ENCODE measurements at places on chromosomes 16 and 17.

DNA sequence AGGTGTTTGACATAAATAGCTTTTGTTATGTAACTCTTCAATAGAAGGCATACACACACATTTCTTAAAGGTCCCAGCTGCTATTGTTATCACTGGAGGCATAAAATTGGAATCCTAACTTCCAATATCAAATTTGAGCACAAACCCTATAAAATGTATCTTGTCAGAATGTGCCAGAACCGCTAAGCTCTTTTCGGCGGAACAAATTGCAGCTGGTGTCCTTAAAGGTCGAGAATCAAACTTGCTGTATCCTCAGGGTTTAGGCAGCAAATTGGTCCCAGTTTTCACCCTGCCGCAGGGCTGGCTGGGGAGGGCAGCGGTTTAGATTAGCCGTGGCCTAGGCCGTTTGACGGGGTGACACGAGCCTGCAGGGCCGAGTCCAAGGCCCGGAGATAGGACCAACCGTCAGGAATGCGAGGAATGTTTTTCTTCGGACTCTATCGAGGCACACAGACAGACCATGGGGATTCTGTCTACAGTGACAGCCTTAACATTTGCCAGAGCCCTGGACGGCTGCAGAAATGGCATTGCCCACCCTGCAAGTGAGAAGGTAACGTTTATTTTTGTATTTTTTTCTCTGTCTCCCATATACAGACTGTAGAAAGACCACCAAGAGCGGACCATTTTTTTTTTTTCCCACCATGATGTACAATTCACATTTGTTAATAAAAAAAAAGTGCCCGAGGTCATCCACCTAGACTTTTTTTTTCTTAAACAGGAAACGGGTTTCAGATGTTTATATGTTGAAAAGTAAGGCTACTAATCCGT is 297.1 kb downstream of the IRF8 start:
- no peak for DNase-seq

DNA sequence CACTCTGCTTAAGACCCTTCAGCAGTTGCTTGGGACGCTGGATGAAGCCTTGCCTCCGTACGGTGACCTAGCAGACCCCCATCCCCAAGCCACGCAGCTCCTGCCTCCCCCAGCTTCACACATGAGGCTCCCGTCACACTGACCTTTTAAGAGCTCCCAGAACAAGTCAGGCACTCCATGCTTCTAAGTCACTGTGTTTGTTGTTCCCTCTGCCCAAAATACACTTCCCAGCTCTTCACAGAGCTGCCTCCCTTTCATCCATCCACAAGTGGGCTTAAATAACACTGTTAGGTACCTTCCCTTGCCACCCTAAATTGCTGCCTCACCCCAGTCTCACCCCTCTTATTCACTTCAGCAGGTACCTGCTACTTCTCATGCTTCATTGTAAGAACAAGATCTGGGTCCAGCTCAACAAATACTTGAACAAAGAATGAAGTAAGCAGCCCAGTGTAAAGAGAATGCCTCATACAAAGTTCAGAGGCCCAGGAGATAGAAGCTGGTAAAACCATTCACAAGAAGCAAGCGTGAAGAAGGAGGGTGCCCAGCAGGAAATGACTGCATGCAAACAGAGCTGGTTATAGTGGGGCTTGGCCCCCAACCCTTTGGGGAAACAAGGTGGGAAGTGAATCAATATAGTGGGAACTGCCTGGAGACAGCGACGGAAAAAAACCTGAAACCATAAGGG is 5.8 kb downstream of the ZC3H7A start:
- DNase-seq = no peak

DNA sequence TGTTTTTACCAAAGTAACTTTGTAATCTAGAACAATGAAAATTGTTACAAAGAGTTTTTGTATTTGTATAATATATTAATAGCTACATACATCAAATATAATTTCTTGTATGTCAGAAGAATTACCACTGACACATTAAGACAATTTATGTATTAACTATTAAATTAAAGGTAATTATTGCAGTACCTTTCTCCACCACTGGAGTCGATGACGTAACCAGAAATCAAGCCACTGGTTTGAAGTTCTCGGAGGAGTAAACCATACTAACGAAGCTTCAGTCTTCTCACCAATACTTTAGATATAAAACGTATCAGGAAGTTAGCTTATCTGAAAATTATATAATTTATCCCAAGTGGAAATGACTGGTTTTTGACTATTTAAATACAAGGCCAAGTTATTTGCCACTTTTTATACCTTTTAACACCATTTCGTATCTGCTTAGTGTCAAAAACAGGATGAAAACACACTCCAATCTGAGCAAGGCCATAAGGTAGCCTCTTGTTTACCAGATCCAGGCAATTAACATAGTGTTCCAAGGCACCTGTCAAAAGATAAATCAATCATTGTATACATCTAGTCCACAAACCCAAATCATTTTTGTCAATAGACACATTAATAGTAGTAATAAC is 4.3 kb downstream of the POLG2 start:
- no peak for DNase-seq

DNA sequence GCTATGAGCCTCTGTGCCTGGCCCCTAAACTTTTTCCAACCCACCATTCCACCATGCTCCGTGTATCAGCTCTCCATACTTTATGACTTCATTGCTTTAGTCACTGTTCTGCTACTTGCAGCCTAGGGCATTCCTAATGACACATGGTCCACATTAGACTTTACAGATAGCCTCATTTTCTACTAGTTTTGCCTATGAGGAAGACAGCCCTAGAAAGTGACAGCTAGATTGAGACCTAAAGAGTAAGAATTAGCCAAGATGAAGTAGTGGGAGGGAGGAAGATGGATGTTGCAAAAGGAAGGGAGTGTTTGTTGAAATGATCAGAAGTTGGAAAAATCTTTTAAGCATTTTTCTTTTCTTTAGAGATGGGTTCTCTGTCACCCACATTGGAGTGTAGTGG is 11.0 kb downstream of the C16orf54 start:
- no peak for DNase-seq

DNA sequence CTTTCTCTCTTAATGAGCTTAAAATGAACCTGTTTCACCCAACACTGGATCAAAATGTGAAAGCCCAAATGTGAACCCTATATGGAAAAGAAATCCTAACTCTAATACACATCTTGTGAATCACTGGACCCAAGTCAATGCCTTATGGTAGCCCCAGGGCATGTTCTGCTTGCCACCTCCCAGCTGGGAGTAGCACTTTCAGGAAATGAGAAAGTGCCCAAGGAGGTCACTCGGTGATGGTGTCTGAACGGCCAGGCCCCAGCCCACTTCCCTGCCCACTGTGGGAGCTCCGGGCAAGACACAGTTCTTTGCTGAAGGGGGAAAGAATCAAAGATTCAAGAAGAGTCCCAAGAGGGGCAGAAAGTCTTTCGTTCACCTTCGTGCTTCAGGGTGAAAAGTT is 46.1 kb downstream of the GTF3C1 start:
- no peak for DNase-seq
